ENCODE measurements at places on chromosomes 6 and 20.

DNA sequence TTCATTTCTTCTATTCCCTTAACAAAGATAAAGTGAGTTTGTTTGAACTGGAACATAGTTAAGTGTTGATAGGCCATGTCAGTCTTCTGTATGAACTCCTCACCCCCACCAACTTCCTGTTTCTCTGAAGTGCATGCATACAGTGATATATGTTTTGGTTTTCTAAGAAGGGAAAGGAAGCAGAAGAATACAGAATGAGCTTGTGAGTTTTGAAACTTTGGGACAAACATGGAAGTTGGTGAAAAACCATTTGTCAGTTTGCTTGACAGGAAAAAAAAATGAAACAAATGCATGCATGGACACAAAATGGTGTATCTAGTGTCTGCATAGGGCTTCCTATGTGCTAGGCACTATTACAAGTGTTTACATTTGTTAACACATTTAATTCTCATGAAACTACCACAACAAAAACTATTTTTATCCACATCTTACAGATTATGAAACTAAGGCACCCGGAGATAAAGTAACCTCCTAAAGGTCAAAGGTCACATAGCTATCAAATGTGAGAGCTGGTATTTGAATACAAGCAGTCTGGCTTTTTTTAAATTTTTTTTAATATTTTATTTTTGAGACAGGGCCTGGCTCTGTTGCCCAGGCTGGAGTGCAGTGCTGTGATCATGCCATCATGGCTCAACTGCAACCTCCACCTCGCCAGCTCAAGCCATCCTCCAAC lies 105.9 kb downstream of the ADGRB3 start:
- no peak for DNase-seq

DNA sequence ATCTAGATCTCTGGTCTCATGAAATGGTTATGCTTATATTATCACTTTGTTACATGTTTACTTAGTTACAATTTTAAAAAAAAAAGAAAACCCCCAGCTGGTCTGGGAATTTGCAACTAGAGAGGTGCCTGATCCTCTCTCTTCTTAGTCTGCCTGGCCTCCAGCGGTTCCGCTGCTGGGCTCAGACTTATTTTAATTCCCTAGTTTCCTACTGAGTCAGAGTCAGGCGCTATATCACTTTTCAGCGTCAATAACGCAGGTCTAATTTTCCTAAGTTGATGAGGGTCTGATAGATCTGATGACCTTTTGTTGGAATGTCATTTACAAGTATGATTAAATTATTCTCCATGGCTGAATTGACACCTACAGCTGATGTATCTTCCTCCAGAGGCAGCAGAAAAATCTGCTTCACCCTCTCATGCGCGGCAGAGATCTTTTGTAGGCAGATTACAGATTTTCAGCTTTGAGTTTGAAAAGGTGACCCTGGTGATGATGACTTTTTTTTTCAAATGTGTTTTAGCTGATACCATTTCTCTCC lies 391.0 kb downstream of the CBLN4 start:
- no peak for DNase-seq

GRCh38 chr6:78577585-78577984 lies 289.8 kb upstream of the IRAK1BP1 start:
- DNase-seq: no peak

DNA sequence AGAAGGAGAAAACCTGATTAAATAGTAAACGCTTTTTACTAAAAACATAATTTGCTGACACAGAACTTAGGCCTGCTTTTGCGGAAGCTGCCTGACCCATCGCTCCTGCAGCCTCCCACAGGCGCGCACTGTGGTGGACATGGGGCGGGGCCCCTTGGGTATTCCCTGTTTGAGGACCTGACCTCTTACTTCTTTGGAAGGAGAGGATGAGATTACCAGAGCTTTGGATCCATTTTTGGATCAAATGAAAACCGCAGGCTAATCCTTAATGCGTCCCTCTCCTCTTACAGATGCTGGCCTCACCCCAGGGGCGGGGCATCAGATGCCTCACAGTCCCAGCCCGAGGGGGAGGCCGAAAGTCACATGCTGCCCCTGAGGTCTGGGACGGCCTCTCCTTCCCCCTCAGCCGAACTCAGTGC lies 151.0 kb downstream of the SCML4 start:
- no peak for DNase-seq

DNA sequence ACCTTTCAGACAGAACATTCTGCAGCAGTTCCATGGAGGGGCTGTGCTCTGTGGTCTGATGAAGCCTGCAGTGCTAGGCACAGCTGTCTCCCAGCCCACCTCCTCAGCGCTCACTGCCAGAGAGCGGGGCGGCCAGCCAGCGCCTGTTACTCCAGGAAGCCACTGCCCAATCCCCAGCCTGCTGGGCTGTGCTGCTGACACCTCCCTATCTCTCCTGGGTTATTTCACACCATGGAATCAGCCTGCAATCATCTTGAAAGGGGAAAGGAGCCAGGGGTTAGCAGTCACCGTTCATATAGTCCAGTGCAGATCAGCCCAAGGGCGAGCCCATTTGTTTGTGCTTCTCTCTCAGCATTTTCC lies 46.3 kb upstream of the NHSL1 start:
- DNase-seq: no peak

GRCh38 chr20:48740712-48741111 lies 87.1 kb downstream of the PREX1 start:
- DNase-seq: no peak
